CD4-positive, alpha-beta T cell treated with Interleukin-12 subunit alpha and Interleukin-12 subunit beta, for 1 hour (primary cell): ENCODE measurements at places on chromosomes 16 and 17.

GRCh38 chr17:6994118-6994598 lies 1.7 kb upstream of the ALOX12 start:
- DNase-seq: no peak

GRCh38 chr17:48626245-48627117 lies at the start of gene HOXB9:
HOXB9 (minus strand) TSS chr17:48626358; CDS start chr17:48626269, 89 bp downstream.
- DNase-seq: peak; percentile 52

DNA sequence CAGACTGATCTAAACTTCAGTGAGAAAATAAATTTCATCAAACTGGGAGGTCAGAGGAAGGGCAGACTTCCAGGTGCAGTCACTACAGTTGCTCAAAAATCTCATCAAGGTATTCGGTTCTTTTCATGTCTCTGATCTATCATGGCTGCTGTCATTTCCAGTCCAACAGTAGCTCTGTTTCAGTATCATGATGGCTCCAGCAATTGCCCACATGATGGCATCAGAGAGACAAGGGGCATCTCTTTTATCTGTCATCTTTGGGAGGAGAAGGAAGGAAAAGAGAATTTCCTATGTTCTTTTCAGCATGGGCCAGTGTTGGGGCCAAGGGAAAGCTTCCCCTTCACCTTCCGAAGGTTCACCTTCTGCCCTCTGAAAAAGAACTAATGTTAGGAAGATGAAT lies 504.9 kb upstream of the HSBP1 start:
- DNase-seq: no peak

DNA sequence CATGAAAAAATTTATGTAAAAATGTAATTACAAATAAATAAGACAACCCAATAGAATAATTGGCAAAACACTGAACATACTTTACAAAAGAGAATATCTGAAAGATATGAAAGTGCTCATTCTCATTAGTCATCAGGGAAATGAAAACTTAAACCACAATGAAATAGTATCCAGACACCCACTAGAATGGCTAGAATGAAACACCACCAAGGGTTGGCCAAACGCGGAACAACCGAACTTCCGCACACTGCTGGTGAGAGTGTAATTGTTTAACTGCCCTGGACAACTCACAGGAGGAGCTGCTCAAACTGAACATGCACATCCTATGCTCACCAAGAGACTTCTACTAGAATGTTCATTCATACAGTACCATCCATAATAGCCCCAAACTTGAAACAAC lies 5.8 kb upstream of the ZDHHC7 start:
- no peak for DNase-seq

GRCh38 chr17:77884019-77884418 lies 74.5 kb upstream of the TNRC6C start:
- peak; percentile 48 for DNase-seq

GRCh38 chr16:53968454-53968853 lies 264.5 kb downstream of the FTO start:
- no peak for DNase-seq

GRCh38 chr17:79531191-79532095 lies 79.4 kb downstream of the RBFOX3 start:
- DNase-seq: no peak

DNA sequence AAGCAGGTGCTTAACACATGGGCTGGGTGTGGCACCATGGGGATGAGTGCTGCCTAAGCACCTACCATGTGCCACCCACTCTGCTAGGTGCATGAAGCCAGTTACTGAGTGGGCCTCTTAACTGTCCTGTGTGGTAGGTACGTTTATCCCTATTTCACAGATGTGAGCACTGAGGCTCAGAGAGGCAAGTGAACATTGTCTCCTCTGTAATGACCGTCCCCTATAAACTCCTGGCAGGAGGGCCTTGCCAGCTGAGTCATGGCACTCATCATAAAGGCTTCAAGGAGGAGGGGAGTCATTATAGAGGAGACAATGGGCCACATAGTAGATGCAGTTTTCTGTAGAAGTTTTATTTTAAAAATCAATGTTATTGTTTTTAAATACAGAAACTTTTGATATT lies 79.1 kb downstream of the RAB11FIP4 start:
- DNase-seq: no peak

DNA sequence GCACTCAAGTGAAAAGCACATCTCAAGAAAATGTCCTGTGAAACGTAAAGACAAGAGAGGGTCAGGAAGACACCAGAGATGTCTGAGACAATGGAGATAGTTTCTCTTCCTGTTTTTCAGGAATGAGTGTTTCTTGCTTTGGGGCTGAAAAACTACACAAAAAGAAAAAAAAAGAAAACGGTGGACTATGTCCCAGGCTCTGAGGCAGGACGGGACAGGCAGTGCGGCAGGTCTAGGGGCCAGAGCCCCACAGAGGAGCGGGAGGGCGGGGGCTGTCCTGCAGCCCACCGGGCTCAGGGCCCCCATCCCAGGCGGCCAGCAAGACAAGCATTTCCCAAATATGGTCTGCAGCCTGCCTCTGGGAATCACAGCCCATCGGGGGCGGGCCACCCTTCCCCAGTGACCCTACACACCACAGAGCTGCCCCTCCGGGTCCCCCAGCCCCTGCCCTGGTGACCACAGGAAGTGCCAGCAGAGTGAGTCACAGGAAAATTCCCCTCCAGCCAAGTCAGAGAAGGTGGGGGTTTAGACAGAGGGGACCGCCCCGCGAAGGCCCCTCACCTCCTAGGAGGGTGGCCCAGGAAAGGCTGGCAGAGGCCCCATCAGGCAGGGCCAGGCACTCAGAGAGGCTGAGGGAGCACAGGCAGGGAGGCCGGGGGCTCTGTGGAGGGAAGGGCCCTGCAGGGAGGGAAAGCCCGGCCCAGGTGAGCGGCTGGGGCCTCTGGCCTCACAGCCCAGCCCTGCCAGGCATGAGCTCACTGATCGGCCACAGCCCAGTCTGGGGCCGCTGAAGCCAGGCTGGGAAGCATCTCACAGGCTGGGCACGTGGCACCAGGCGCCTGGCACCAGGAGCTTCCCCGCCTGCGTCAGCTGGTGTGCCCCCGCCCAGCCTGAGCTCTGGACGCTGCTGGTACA lies 6.3 kb downstream of the BCAR1 start:
- no peak for DNase-seq

DNA sequence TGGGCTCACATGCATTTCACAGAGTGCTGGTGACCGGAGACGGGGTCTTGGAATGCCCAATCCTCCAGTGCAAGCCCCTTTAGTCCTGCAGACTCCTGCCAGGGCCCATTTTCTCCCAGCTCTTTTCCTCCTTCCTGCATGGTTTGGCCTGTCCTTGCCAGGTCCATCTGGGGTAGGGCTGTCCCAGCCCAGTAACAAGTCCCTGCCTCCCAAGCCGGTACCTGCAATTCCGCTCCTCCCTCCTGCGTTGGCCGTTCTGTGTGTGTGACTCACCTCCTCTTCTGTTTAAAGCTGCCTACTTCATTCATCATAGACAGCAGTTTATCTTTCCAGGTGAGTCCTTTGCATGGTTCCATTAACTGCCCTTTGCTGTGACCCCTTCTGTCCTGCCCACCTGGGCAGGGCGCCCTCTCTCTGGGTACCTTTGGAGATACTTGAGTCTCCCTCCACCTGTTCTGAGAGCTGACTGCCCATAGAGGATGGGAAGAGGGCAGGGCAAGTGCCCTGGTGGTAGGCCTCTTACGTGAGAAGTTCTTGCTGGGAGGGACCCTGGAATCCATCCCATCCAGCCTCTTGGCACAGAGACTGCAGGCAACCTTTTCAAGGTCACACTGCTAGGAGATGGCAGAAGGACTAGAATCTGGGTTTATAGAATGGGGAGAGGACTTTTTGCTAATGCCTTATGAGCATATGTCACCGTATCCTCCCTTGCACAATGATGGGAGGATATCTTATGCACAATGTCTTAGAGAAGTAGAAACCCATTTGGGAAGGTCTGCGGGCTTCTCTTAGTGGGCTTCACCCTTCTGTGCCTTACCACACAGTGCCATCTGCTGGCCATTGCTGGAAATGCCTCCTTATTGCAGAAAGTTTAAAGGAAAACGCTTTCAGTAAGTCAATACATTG lies 29.7 kb upstream of the LGALS9 start:
- DNase-seq: peak; percentile 80

- DNase-seq: no peak
Observed at GRCh38 chr16:60655514-60656153, 1380.6 kb downstream of the CDH8 start.

GRCh38 chr17:917391-917811 lies 62.2 kb downstream of the NXN start:
- no peak for DNase-seq

DNA sequence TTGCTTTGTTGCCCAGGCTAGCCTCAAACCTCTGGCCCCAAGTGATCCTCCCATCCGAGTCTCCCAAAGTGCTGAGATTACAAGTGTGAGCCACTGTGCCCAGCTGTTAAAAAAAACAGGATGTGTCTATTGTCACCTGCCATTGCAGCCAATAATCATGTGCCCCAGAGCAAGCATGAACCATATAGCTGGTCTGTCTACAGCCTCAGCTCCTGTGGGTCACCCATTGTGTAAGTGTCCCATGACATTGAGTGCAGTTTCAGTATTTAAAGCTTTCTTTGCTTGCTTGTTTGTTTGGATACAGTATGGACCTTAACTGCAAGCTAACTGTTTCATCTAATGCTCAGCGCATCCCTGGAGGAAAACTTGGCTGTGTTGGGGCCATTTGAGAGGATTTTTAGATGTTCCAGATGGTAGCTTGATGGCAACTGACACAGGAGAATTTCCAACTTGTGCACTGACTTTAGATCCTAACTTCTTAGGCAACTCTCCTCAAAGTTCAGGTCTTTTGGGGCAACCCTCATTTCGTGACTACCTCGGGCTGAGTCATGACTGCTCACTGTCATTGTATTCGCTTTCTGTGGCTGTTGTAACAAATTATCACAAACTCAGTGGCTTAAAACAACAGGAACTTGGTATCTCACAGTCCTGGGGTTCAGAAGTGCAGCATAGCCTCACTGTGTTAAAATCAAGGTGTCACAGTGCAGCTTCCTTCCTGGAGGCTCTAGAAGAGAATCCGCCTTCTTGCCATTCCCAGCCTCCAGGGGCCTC lies 30.3 kb upstream of the ADORA2B start:
- DNase-seq: no peak

DNA sequence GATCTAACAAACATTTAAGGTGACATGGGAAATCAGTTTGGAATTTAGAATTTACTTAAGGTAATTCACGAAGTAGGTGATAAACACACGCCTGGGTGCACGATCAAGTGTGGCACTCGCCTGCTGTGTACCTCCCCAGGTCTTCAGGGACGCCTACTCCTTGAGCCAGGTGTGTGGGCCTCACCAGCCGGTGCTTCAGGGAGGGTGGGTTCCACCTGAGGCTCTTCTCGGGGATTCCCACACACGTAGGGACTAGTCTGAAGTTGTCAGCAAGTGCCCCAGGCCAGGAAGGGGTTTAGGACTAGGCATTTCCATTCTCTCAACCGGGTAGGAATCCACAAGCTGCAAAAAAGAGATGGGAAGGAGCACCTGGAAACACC lies 9.8 kb upstream of the NAT9 start:
- no peak for DNase-seq

- no peak for DNase-seq
Observed at GRCh38 chr16:84406006-84406963, 37.9 kb downstream of the ATP2C2 start.

- DNase-seq: no peak
Observed at GRCh38 chr17:80599546-80600305, 55.1 kb downstream of the RPTOR start.

DNA sequence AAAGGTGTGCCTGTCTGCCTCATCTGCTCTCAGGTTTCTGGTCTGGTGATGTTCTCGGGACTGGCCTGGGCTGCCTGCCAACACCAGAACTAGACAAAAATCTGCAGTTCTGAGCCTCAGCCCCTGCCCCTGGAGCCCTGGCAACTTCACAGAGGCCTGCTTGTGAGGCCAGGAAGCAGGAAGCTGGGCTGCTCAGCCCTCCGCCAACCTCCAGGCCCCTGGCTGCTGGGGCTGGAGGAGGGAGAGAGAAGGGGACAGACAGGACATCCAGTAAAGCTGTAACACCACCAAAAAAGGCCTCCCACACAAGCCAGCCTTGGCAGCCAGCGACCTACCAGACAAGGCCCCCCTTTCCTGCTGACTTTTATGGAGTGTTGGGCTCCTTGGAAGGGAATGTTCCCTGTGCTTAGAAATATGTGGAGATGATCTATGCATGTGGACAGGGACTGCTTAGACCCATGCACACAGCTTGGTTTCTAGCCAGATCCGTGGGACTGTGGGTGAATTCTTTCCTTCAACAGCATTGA lies 157.6 kb downstream of the XYLT1 start:
- no peak for DNase-seq

DNA sequence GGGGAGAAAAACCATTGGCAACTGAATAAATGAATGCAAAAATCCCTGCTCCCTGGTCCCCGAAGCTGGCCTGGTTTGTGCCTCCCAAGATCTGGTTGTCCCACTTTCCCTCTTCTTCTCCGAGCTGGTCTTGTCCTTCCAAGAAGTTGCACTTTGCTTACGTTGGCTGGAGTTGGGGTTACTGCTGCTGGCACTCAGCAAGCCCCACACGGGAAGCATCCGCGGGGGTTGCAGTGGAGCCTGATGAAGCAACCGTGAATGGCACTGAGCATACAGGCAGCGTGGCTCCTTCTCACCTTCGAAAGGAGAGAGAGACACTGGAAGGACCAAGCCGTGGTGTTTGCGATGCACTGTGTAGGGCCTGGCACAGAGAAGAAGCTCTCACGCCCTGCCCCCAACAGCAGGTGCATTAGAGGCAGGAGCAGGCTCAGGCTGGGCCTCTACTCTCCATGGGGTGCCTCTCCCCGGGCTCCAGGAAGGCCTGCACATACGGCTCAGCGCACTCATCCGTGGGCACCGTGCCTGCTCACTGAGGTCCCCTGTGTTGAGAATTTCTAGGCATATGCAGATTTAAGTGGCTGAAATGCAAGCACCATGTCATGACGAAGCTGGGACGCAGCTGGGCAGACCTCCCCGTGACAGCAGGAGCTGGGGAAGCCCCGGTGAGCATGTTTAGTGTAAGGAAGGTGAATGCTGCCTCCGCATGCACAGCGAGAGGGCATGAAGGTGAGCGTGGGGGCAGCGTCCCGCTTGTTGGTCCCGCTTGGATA lies 12.1 kb downstream of the CA5A start:
- no peak for DNase-seq

GRCh38 chr17:15892731-15893657 lies 51.9 kb upstream of the ADORA2B start:
- DNase-seq: no peak

DNA sequence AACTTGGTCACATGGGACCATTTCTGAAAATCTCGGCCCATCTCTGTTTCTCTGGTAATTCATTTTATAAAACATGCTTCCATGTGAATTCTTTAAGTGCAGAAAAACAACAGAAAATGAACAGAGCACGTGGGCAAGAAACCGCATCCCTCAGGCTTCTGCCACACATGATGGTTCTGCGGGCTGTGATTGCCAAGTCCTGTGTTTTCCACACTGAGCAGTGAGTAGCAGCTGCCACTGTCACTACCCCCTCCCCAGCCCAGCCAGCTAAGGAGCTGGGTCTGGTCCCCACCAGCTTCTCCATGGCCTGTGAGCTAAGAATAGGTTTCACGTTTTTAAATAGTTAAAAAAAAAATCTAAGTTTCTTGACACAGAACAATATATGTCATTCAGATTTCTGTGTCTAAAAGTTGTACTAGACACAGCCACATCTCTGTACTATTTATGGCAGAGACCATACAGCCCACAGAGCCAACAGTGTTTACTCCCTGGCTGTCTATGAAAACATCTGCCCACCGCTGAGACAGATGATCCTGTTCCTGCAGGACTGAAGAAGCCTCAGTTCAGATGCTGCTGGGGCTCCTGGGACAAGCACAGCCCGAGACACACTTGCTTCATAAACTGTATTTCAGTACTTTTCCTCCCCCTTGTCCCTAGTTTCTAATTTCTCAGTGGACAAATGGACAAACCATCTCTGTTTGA lies 41.5 kb downstream of the USP22 start:
- no peak for DNase-seq

GRCh38 chr16:9909072-9909825 lies 273.0 kb downstream of the GRIN2A start:
- no peak for DNase-seq

- peak; percentile 45 for DNase-seq
Observed at GRCh38 chr16:57795431-57795878, 6.8 kb downstream of the KIFC3 start.
